WERI-Rb-1 (cell line): ENCODE measurements at places on chromosomes 12 and 14.

DNA sequence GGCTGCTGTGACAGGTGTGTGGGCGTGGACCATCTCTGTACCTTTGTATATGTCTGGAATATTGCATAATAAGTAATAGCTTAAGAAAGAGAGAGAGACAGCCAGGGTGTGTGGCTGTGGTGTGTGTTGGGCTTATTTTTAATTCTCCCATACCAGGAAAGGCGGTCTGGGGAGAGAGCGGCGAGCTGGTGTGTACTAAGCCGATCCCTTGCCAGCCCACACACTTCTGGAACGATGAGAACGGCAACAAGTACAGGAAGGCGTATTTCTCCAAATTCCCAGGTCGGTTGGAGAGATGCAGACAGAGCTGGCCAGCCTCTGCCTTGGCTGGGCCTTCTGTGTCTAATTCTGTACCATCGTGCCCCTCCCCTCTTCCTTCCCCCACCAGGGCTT, 63.9 kb downstream of the AACS start:
- DNase-seq: no peak

GRCh38 chr14:90042496-90043252, 19.1 kb upstream of the KCNK13 start:
- DNase-seq: no peak

DNA sequence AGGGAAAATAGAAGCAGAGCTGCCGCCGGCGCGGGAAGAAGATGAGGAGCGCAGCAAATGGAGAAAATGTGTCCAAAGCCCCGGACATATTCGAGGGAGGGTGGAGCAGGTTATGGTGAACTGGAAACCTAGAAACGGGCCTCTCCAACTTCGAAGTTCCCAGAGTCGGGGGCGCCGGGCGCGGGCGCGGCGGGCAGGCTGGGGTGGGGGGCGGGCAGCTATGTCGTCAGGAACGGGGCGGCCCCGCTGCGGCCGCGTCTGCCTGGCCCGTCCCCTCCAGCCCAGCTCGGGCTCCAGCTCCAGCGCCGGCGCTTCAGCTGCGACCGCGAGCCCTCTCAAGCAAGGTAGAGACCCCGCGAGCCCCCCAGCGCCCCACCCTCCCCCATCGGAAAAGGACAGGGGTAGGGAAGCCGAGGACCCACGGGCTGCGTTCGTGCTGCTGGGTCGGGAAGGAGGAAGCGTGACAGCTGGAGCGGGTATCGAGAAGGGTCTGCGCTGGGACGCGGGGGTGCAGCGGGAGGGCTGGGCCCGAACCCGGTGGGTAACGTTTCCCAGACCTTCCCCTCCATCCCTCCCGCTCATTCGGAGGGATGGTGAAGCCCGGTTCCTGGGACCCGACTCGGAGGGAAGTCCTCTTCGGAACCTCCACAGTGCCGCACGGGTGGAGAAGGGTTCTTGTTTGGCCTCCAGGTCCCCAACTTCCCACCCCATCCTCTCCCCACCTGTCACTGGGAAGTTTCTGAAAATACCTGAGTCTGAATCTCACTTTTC, 1.0 kb downstream of the DGKA start:
- peak; percentile 25 for DNase-seq

DNA sequence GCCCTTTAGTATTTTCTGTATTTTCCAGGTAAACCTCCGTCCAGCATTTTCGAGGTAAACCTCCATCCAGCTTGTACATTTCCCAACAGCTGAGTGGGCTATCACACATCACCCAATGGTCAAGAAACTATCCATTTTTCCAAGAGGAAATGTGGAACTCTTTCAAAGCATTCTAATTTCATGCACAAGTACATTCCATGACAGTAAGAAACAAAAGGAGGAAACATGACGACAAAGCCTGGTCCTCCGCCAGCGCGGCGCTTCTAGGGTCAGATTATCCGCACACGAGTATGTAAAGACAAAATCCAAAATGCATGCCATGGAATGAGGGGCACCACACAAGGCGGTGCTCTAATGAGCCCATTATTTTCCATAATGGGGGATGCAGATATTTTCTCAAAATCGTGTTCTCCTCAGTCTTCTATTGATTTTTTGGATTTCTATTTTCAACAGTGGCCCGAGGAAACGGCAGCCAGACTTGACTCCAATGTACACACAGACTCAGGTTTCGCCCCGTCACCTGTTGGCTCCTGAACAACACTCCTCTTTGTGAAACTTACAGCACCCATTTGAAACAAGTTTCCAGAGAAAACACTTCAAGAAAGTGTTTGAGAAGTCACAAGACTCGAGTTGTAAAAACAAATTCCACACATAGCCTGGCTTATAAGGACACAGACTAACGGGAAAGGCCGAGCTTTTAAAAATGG, 107.4 kb downstream of the PRICKLE1 start:
- no peak for DNase-seq

GRCh38 chr12:1034751-1035457, 43.9 kb downstream of the ERC1 start:
- DNase-seq: no peak

DNA sequence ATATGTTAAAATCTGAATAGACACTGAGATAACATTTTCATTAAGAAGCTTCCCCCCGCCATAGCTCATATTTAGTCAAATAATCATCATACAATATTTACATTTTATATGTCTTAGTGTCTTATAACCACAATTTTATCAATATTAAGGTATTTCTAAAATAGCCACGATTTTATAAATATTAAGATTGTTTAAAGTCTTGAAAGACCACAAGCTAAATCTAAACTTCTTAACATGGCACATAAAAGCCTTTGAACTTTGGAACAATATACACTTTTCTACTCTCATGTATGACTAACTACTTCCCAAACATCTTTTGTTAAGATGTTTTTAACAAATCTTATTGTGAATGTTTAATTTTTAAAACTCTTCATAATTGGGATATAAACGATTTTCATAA, 6.5 kb downstream of the USP44 start:
- DNase-seq: no peak

DNA sequence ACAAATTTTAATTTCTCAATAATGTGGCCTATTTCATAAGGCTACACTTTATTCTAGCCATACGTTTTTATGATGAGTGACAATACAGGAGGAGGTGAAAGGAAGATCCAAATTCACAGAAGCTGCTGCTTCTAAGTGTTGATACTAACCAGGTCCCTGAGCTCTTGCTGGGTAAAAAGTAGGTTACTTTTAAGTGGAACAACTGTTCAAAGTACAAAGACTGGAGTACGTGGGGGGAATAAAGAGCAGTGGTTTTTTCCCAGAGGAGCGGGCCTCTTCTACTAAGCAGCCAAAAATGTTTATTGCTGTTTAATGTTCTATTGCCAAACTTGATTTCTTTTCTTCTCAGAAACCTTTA, 301.8 kb downstream of the AEBP2 start:
- no peak for DNase-seq

DNA sequence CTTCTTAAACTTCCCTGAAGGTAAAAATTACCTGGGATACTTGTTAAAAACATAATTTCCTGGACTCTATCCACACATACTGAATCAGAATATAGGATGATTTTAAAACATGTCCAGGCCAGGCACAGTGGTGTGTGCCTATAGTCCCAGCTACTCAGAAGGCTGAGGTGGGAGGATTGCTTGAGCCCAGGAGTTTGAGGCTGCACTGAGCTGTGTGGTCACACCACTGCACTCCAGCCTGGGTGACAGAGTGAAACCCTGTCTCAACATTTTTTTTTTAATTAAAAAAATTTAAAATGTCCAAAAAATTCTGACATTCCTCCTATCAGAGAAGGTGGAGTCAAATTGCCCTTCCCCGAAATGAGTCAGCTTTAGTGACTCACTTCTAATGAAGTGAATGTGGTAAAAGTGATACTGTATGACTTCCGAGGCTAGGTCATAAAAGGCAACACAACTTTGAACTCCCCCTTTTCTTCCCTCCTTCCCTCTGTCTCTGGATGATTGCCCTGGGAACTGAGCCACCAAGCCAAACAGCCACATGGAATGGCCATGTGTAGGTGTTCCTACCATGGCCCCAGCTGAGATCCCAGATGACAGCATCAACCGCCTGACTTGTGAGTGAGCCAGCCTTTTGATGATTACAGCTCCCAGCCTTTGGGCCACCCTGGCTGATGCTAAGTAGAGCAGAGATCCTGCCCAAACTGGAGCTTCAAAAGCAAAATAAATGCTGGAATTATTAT, 36.3 kb downstream of the LIMA1 start:
- DNase-seq: no peak

GRCh38 chr12:124556896-124557501, 10.4 kb downstream of the NCOR2 start:
- DNase-seq: no peak

DNA sequence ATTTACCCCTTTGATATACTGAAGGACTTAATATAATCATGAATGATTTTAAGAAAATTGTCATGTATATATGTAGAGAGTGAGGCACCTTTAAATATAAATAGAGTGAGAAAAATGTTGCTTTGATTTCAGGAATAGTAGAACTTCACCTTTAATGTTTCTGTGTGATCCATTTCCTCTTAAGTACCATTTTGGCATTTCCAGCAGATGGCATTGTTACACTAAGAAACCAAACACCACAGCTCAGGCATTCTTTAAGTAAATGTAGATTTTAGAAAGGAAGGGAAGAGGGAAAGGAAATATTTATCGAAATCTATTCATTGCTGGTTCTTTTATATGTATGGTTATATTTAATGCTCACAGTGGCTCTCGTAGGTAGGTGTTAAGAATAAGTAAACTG, 556.7 kb upstream of the FBXO33 start:
- no peak for DNase-seq

- no peak for DNase-seq
Measured at GRCh38 chr14:99187858-99188257, 84.1 kb downstream of the BCL11B start.

- DNase-seq: no peak
Measured at GRCh38 chr12:115810122-115810901, 467.2 kb downstream of the MED13L start.

GRCh38 chr12:105292705-105293104, 37.8 kb upstream of the C12orf75 start:
- no peak for DNase-seq

DNA sequence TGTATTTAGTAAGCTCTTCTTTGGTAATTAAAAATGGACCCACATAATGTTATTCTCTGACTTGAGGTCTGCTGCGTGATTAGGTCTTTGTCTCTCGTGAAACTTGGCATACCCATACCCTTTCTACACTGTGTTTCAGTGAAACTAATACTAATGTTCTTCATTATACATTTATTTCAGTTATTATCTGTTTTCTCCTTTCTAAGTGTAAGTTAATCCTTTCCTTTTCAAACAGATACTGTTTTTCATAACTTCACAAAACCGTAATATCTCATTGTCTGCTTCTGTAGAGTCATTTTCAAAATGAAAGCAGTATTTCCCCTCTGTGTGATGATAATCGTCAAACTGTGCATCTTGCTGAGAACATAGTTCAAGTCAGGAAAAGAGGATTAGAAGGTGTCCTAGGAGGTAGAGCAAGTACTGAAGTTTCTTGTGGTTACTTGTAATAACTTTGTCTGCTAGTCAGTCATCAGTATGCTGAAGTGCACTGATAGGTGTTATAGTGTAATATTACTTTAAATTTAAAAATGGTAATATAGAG, 15.9 kb downstream of the PYROXD1 start:
- DNase-seq: no peak

DNA sequence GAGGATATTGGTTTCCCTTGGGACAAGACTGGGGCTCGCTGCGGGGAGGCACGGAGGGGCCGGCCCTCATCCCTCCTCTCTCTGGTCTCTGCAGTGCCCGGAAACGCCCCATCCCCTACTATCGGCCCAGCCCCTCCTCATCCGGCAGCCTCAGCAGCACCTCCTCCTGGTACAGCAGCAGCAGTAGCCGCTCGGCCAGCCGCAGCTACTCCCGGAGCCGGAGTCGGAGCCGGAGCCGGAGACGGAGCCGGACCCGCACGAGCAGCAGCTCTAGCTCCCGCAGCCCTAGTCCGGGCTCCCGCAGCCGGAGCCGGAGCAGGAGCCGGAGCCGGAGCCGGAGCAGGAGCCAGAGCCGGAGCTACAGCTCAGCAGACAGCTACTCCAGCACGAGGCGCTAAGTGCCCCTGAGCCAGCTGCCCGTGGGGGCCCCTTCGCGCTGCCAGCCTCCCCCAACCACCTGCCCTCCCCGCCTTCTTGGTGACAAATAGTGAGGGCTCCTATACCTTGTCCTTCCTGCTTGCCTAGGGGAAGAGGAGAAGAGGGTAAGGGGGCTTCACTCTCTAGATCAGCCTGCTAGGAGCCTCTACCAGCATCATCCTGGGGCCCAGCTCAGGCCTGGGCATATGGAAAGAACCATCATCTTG, 22.2 kb upstream of the HSPB8 start:
- peak; percentile 41 for DNase-seq

- DNase-seq: no peak
Measured at GRCh38 chr14:100261621-100262020, 22.7 kb downstream of the YY1 start.

DNA sequence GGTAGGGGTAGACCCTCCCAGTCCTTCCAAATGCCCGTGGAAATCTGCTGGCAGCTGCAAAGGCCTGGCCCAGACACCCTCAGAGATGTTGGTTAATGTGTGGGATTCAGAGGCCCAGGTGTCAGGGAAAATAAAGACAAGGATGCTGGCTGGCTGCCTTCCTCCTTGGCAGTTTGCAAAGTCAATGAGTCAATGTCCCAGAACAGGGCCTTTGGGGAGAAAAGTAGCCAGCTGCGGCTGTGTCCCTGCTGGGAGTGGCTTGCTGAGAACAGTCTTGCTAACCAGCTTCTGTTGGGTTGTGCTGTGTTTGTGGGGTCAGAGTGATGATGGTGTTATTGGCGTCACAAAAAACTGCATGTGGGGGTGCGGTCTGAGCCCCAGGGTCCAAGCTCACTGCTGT, 29.2 kb downstream of the GLRX5 start:
- DNase-seq: no peak

- DNase-seq: no peak
Measured at GRCh38 chr14:56524971-56525677, 54.5 kb upstream of the TMEM260 start.

- no peak for DNase-seq
Measured at GRCh38 chr12:96350982-96351381, 49.3 kb downstream of the CDK17 start.

DNA sequence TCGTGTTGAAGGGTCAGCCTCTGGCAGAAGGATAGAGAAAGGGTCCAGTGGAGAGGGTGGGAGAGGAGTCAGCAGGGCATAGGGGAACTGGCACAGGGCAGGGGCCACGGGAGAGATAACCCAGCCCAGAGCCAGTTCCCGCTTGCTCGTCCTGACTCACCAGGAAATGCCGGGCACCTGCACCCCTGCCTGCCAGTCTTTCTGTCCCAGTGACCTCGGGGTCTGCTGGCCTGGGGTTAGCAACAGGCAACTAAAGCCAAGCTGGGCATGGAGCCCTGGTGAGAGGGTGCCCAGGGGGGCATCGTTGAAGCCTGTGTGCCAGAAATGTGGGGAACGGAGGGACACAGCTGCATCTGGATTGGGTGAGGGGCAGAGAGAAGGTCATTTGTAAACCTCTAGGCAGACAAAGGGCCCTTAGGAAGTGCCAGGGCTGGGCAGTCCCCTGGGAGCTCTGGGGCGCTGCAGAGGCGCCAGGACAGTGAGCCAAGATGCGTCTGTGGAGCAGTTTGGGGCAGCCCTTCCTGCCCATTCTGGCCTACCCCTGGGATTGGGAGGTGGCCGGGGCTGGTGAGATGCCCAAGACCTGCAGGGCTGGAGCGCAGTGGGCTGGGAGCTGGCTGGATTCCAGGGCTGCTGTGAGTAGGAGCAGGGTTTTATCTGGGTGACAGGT, 5.5 kb downstream of the TNFAIP2 start:
- DNase-seq: no peak
